ENCODE measurements at places on chromosomes 7 and 10. TPM values are rescaled to one million over a fixed set of nuclear protein-coding genes. Genes with fewer than 3 reads are reported as not detected.

CFAP43 gene
- total RNA-seq = not detected

GATA3 gene
- 8.4 TPM for total RNA-seq

HOXA2 gene
- total RNA-seq = not detected

SLC13A4 gene
- total RNA-seq = not detected

WNT2 gene
- not detected for total RNA-seq

TPK1 gene
- 21.4 TPM for total RNA-seq

GRID2IP gene
- total RNA-seq = 0.06 TPM

ITIH5 gene
- total RNA-seq = not detected

SFTPA1 gene
- total RNA-seq = not detected

MYO1G gene
- total RNA-seq = 302 TPM

DGKB gene
- not detected for total RNA-seq

UCN3 gene
- total RNA-seq = not detected

Data from activated naive CD8-positive, alpha-beta T cell treated with anti-CD3 and anti-CD28 coated beads for 36 hours (primary cell).